ENCODE measurements at places on chromosomes 3 and 15.

DNA sequence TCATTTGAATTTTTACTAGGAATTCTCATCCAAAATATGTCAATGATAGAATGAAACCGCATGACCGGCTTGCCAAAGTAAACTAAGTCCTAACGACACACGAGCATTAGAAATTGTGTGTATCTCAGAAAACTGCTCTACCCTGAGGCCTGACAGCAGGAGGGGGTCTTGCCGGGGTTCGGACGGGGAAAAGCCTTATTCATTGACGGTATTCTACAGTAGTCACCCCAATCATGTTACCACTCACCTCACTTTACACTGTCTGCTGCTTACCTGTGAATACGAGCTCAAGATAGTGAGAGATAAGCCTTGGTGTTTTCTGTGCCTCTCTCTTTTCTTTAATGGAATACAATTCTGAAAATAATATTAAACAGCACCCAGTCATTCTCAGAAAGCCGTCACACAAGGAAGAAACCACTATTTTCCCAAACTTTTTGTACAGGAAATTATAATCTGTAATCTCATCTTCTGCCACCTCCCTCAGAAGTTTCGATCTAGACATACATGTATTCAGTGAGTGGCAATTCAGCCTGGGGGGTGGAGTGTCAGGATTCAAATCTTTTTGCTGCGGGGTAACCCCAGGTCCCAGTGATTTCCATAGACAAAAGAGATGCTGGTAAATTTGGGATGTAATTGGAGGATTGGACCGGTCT, 492 bp upstream of the FAM43A start:
- no peak for DNase-seq

DNA sequence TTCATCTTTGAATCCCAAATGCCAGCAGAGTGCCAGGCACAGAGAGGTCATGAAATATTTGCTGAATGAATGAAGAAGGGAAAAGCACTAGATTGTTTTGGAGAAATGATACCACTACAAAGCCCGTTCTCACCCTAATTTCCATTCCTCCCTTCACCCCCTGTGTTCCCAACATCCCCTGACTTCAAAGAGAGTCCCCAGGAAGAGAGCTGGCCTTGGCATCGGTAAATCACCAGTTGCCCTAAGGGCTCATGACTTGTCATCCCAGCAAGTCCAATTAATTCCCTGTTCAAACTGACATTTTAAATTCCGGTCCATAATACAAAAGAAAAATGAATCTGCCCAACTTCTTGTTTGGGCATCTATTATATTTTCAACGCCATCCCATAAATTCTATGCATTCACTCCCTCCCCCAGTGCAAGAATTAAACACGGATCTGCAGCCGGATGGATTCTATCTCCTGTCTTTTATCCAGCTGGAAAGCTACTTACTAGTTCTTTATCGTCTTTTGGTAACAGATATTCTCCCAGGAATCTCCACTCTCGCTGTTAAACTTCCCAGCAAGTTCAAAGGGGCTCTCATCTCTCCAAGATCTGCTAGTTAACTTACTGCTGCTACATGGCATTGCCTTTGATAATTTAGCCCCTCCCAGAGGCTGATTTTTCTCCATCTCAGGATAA, 63.9 kb upstream of the TSC22D2 start:
- DNase-seq, result no peak

DNA sequence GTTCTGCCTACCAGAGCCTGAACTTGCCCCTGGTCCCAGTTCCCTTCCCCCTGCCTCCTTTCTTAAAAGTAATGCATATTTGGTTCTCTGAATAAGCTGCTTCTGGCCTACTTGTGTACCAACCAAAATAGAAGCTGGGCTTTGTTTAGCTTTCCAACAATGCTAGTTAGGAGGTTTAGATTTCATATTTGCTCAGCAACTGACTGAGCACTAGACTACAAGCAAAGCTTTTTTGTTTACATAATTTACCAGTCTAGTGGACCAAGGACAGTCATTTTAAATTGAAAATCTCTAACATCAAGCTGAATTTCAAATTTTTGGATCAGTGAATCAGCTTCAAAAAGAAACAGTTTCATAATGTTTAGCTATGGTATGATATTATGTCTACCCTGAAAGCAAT, 331.2 kb downstream of the ULK4 start:
- DNase-seq, result no peak

DNA sequence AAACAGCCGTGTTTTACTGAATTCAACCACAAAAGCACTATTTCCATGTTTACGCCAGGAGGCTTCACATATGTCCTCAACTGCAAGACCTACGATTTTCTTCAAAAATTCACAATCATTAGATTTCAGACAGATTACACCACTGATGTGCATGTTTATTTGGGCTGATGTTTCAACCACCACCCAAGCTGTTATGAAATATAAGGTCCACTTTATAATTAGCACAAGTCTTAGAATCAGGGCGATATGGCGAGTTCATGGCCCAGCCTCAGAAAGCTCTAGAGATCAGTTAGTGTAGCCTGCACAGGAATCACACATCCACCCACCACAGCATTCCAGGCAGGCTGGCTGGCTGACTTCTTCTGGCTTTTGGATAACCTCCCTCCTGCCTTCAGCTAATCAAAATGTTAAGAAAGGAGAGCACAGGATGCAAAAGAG, 15.4 kb downstream of the SH3BP5 start:
- no peak for DNase-seq

GRCh38 chr15:58479941-58480340, 48.1 kb downstream of the LIPC start:
- no peak for DNase-seq

GRCh38 chr3:154430014-154430413, at the start of gene GPR149:
Gene GPR149 (minus strand): TSS chr3:154430190. CDS start chr3:154429615, 575 bp downstream.
- DNase-seq, result no peak

- no peak for DNase-seq
Measured at GRCh38 chr3:13023235-13023970, 49.8 kb downstream of the IQSEC1 start.

- no peak for DNase-seq
Measured at GRCh38 chr3:136171097-136171542, 25.0 kb downstream of the MSL2 start.

- DNase-seq, result no peak
Measured at GRCh38 chr15:59364248-59364647, 8.4 kb downstream of the MYO1E start.

DNA sequence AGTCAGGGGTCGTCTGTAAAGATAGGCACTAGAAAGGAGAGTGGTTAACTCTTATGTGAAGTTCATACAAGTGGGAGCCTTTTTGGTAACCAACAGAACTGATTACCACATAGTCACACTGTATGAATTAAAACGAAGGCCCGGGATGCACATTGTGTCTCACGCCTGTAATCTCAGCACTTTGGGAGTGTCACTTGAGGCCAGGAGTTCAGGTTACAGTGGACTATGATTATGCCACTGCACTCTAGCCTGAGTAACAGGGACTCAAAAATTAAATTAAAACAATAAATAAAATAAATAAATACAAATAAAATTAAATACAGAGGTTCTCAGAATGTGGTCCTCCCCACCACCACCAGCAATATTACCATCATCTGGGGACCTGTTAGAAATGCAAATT, 467 bp downstream of the DNAAF4 start:
- DNase-seq, result no peak

DNA sequence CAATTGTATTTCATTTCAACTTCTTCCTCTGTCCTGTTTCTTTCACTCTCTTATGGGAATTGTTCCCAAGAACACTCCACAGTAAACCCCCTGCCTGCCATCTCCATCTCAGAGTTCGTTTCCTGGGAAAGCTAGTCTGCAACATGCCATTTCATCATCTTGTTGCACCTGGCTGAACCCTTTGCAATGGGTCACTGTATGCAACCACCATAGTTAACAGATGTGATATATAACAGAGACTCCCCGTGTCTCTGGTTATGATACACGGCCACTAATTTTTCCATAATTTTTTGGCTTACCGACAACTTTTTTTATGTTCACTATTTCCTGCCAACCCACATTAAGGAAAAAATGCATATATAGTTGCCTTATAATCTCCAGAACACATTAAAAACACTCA, 95.5 kb downstream of the CHST2 start:
- DNase-seq, result no peak

DNA sequence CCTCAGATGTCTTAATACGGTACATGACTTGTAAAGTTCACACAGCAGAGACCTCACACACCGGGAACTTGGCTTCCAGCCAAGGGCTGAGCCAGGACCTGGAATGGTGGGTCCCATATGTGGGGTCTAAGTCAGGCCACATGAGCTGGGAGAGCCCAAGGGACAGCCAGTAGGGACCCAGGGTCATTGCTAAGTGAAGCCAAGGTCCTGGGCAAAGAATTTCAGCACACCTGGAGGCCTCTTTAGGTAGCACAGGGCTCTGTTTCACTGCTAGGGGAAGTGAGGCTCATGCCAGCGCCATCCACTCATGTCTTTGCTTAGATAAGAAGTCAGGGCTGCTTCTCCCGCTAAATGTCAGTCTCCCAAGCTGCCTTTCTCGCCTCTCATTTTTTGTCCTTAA, 116.6 kb upstream of the TLE3 start:
- no peak for DNase-seq

DNA sequence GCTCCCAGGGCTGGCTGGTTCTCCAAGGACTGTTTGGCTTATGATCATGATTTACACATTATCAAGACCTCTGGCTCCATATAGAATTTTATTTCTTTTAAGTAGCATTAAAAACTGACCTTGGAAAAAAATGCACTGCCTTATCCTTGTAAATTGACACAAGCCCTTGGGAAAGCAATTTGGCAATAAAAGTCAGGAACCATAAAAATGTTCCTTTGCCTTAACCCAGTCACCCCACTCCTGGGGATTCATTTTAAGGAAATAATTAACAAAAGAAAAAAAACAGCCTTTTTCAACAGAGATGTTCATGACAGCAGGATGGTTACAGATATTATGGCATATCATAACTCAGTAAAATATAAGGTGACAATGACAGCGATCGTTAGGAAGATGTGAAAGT, 51.6 kb upstream of the NR2E3 start:
- DNase-seq, result no peak

- DNase-seq, result no peak
Measured at GRCh38 chr15:94582368-94582767, 351.0 kb downstream of the MCTP2 start.

DNA sequence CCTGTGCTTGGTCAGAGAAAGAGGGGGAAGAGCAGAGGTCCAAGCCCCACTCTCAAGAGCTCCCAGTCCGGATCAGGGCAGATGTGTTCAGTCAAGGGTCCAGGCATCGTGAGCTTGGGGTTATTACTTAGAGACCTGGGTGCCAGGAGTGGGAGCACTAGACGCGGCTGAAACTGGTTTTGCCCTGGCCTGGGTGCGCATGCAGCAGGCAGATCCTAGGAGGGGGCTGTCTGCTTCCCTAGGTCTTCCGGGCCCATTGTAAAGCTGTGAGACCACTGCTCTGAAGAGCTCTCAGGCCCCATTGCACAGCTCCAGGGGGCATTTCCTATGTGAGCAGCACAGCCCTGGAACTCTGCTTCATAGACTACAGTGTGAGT, 204.9 kb upstream of the LINGO1 start:
- no peak for DNase-seq

DNA sequence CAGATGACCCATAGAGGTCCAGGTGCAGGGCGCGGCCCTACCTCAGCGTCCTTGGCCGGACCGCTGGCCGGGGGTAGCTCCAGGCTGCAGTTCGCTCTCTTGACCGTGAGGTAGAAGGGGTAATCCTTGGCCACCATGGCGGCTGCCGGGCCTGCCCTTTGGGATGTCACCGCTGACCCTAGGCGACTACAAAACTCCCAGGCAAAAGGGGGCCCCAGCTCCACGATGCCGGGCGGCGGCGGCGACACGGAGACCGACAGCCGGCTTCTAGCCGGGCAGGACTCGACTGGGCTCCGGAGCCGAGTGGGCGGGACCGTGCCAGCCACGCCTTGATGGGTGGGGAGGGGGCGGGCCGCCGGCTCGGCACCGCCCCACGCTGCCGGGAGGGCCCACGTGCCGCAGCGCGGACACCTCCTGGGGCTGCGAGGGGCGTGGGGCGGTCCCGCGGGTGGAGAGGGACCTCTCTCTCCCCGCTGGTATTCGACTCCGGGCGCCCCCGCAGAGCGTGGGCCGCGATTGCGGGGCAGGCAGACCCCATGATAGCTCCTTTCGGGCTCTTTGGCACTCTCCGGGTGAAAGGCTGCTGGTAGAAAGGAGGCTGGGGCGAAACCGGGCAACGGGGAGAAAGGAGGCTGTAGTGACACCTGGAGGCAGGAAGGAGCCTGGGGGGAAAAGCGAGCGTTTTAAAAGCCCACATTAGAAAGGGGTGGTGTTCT, at the start of gene ARHGEF3:
ARHGEF3 (minus strand) TSS at position 288 of the 716 bp plus-strand sequence; CDS start at position 137, 151 bp downstream.
- DNase-seq, result peak; percentile 82

DNA sequence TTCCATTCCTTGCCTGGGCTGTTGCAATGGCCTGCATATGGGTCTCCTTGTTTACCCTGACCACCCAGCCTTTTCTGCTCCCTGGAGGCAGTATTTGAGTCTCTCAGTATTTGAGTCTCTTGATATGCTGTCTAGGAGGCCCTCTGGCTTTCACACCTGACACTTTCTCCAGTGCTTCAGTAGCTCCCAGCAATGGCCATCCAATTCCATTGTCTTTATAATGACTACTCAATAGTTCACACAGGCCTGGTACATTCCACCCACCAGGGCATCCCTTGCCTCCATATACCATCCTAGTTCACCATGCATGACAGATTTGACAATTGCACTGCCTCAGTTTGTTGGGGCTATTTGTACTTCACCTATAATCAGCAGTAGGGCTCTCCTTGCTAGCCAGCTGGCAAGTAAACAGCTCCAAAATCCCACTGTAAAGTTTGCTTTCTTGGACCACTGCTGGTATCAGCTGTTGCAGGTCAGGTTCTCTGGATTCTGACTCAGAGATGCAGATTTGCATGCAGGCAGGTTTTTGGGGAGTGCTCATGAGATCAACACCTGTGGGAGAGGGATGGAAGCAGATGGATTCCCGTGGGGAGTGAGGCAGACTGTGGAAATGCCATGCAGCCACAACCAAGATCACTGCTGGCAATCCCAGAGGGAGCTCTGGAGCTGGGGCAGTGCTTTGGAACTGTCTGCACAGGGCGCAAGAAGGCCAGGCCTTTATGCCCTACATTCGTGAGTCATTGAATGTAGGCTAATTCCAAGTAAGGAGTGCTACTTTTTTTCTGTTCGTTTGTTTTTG, 19.1 kb upstream of the XIRP1 start:
- no peak for DNase-seq

- no peak for DNase-seq
Measured at GRCh38 chr3:127040216-127040615, 57.3 kb downstream of the PLXNA1 start.

GRCh38 chr3:194292331-194292730, 58.8 kb downstream of the CPN2 start:
- DNase-seq, result no peak

- DNase-seq, result no peak
Measured at GRCh38 chr15:40054855-40055575, 16.0 kb upstream of the SRP14 start.

GRCh38 chr15:57561041-57561711, 30.5 kb upstream of the MYZAP start:
- peak; percentile 52 for DNase-seq

- DNase-seq, result no peak
Measured at GRCh38 chr3:180802837-180803236, 109.6 kb upstream of the FXR1 start.

- no peak for DNase-seq
Measured at GRCh38 chr3:31748281-31748932, 215.7 kb downstream of the STT3B start.

All from effector CD4-positive, alpha-beta T cell (primary cell).